Kidney (tissue), 22 donors: ENCODE measurements at places on chromosomes 4 and X.

DNA sequence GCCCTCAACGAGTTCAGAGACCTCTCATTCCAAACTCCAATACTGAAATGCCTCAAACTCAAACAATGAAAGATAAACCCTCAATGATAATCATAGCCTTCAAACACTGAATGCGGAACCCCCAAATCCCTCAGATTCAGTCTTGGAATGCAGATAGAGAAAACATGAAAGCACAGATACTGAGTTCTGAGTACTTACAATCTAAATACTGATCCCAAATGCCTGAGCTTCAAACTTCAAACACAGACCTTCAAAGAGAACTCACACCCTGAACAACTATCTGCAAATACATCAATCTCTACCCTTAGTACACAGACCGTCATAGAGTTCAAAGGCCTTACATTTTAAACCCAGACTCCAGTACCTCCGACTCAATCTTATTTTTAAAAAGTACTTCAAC is 16.9 kb upstream of the PAGE4 start:
- no peak for DNase-seq

DNA sequence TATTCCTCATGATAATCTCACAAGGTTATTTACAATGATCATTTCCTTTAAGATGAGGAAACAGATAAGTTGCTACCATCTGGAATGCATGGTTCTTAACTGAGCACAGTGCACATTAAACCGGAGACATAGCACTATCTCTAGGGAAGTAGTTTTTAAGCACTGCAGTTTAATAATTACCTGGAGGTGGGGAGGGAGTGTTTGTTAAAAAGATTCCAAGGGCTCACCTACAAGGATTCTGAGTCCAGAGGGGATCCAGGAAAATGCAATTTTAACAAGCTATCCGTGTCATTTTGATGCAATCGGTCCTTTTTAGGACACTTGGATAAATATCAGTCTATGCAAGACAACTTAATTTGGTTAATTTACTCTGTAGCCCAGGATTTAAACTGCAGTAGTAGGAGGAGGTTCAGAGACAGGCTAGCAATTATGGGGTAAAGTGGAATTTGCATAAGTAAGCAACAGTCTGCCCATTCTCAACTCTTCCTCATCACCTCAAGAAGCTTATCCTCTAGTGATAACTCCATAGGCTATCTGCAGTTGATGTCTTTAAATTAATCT is 2.8 kb upstream of the PDLIM5 start:
- DNase-seq, result no peak

DNA sequence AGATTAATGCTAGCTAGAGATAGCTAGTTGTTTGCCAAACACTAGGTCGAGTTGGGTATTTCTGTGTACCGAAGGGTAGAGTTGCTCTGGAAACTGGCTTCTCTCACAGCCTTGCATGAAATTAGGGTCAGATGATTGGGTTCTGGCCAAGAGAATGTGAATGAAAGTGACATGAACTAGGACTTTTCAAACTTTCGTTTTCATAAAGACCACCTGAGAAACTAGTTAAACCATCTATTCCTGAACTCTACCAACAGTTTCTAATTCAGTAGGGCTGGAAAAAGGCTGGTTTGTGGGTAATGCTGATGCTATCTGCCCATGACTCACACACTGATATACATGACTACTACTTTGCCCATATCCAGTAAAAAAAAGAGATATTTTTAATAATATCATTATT is 157.6 kb downstream of the GASK1B start:
- DNase-seq, result no peak

DNA sequence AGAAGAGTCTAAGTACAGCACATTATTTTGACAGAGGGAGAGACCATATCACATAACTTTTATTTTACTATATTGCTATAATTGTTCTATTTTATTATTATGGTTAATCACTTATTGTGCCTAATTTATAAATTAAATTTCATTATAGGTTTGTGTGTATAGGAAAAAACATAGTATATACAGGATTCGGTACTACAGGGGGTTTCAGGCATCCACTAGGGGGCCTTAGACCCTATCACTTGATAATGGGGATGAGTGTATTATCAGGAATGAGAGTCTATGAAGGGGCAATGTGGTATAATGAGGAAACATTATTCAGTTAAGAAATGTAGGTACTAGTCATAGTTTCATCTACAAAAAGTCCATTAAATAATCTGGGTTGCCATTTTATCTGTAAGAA is 833.1 kb downstream of the C4orf33 start:
- no peak for DNase-seq

DNA sequence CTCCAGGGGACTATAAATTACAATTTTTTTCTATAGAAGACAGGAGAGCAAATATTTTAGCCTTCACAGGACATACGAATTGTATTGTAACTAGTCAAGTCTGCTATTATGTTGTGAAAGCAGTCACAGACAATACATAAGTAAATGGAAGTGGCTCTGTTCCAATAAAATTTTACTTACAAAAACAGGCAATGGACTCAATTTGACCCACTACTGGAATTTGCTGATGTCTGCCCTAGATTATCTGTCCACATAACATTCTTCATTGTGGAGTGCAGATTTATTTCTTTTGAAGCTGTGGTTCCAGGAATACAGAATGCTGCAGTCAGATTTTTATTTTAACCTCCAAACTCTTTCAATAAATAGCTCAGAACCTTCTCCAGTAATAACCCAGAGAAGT is 330.3 kb downstream of the PPP4R3C start:
- DNase-seq, result peak; percentile 70
